PC-9 (cell line): ENCODE measurements at places on chromosomes 7 and 10.
A peak's percentile ranks its signal among the peaks of the same experiment; 100 is the strongest.

- DNase-seq, result no peak
Measured at GRCh38 chr10:124727361-124727960, 16.7 kb downstream of the FAM53B start.

- DNase-seq, result no peak
Measured at GRCh38 chr10:4310172-4310571, 515.8 kb upstream of the AKR1E2 start.

DNA sequence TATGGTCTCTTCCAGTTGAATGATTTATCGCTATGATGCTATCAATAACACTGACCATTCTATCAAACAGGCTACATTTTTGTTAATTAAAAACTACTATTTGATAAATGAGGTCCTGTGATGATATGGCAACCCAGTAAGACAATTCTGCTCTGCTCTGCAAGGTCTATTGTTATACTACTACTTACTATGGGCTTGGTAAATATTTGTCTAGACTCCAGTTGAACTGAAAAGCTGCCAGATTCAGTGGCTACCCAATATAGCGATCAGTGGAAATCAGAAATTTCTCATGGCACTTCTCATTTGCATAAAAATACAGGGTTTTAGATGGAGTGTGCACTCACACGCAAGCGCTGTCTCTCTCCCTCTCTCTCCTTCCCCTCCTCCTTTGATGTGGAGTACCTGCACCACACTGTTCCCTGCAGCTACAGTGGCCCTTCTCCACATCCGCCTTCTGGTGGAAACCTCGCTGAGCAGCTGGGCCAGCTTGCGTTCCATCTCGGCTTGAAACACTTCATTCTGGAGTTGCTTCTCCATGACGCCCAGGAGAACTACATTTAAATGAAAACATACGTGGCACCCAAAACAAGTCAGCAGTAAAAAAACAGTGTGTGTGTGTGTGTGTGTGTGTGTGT, 77.9 kb downstream of the KIAA1549 start:
- DNase-seq, result no peak

- DNase-seq, result no peak
Measured at GRCh38 chr10:113780681-113781250, 29.3 kb downstream of the PLEKHS1 start.

DNA sequence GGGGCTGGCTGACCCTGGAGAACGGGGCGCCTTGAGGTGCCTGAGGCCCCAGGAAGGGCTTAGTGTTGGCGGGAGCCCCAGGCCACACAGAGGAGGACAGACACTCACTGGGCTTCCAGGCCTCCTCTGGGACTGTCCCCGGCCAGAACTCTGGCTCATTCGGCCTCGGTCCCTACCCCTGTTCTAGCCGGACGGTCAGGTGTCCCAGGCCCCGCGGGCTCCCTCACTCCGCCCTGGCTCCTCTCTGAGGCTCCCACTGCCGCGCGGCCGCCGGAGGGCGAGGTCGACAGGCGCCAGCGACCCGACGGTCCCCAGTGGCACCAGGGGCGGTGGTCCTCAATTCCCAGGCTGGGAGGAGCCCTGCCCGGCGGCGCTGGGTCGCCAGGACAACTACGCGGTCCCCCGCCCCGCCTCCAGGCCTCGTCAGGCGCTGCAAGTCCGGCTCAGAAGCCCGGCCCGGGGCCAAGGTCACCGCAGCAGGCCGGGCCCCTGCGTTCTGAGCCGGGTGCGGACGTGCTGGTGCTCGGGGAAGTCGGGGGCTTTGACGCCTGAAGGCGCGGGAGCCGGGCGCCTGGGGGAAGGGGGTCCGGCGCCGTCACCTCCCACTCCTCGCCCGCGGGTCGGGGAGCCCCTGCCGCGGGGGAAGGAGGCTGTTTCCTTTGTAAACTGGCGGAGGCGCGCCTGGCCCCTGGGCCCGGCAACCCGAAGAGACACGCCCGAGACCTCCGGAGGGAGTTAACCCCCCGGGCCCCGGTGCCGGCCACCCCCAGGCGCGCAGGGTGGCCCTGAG, 1.1 kb upstream of the PWWP2B start:
- no peak for DNase-seq

DNA sequence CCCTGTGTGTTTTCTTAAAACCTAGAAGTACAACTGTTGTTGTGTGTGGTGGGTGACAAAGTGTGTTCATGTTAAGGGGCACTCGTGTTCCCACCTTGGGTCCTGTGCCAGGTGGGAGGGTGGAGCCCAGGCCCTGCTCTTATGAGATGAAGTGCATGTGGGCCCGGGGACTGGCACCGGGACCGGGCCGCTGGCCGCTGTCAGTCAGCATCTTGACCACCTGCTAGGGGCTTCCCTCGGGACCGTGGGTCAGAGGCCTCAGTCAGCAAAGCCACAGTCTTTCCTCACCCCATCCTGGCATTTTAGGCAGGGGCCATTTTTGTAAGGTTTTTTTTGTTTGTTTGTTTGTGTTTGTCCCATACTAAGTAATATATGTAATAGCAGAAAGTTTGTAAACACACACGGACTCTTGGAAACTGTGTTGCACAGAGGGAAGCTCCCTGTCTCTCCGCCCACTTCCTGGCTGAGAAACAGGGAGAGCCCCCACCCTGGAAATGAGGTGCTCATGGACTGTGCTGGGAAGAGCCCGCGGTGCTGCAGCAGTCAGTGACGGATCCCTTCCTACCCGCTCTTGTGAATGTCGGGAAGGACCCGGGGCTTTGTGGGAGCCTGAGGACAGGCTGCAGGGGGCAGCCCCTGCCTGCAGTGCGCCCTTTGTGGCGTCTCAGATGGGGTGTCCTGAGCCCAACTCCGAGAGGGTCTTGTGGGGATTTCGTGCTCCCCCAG, 13.4 kb downstream of the AGAP3 start:
- no peak for DNase-seq

GRCh38 chr10:130717083-130717482, 580.9 kb downstream of the GLRX3 start:
- DNase-seq, result no peak

DNA sequence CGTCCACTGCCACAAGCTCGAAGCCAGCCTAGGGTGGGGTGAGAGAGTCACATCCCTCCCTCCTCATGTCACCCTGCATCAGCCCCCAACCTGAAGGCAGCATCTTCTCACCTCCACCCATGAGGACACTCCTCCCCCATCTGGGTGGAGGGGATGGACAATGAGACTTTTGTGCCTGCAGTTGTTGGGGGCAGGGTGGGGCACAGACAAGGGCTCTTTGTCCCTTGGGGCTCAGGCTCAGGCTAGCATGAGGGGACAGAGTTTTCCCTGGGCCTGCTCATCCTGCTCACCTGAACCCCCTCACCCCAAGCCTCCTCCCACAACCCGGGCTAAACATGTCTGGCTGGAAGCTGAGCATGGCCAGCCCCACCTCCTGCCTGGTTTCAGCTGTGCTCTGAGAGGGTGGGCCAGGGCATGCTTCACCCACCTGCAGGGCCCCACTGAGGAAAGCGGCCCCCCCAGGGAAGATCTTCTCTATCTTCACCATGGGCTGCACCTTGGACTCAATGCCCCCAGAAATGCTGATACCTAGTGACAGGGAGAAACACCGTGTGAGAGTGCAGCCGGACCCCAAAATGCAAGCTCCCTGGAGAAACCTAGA, 9.3 kb downstream of the LZTS2 start:
- DNase-seq, result no peak

DNA sequence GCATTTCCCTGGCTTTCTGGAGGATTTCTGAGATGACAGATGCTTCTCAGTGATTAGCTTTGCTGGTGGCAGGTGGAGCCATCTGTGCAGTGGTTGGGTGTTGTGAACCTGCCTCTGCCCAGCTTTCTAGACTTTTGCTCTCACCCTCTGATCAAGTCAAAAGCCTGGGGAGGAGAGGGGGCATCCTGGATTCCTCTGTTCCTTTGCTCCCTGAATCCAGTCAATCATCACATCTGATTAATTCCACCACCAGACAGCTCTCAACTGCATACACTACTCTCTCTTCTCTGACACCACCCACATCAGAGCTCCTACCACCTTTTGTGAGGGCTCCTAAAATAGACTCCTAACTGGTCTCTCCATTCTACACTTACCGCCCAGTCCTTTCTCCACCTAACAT, 283.5 kb downstream of the WDR11 start:
- DNase-seq, result no peak

- DNase-seq, result peak; percentile 35
Measured at GRCh38 chr10:85603151-85603940, 763.2 kb downstream of the GRID1 start.

- no peak for DNase-seq
Measured at GRCh38 chr7:87671-88070, 104.7 kb upstream of the FAM20C start.

DNA sequence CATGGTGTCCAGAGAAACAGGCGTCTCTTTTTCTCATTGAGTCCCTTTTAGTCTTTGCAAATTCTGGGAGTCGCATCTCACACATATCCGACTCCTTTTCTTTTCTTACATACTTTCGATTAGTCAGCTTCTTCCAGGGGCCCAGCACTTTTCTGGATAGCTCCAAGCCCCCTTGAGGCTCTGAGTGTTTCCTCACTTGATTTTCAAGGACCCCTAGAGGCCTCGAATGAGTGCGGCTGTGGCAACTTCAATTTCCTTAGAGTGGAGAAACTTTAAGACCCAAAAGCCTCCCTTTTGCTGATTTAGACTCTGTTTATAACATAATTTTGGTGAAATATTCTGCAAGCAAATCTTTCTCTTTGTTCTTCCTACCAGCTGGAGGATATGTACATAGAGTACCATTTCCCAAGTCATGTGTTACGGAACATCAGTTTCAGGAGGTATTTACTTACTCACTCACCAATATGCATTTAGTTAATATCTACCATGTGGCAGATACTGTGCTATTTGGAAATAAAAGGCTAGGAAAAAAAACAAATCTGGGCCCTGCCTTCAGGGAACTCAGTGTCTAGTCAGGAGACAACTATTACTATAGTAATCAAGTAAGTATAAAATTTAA, 555.2 kb downstream of the REEP3 start:
- no peak for DNase-seq

GRCh38 chr7:139230774-139231512, at the start of gene UBN2:
UBN2 (plus strand) TSS chr7:139231237; CDS start chr7:139231485, 248 bp downstream.
- peak; percentile 97 for DNase-seq

GRCh38 chr7:33753881-33754525, 151.3 kb upstream of the BMPER start:
- no peak for DNase-seq

- no peak for DNase-seq
Measured at GRCh38 chr7:119514326-119514725, 758.6 kb upstream of the KCND2 start.

GRCh38 chr10:34627331-34627730, 187.8 kb downstream of the PARD3 start:
- no peak for DNase-seq

GRCh38 chr10:88840104-88840503, 11.5 kb downstream of the ANKRD22 start:
- DNase-seq, result no peak

DNA sequence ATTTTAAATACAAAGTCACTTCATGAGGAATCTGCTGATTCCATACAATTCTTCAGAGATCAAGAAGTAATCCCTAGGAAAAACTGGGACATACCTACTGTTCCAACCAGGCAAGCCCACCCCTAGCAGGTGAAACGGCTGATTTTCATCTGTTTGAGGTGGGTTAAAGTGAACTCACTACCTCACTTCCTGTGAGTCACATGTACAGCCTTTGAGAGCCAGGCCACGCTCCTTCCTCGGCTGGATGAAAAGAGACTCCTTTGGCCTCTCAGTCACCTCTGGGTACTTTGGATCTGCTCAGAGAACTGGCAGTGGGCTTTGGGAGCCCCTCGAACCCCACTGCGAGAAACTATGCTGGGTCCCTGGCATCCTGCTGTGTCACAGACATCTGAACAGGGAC, 68.2 kb downstream of the CHST15 start:
- no peak for DNase-seq

GRCh38 chr7:150780292-150780691, 19.9 kb downstream of the TMEM176B start:
- no peak for DNase-seq
